Diencephalon (tissue), 1 donor: ENCODE measurements at places on chromosomes 1 and 21. TPM values are rescaled to one million over a fixed set of nuclear protein-coding genes. Genes with fewer than 3 reads are reported as not detected.

Gene ZNF683
- total RNA-seq = not detected

Gene FAM167B
- total RNA-seq = 0.46 TPM

Gene PLA2G2D
- not detected for total RNA-seq

Gene SFN
- total RNA-seq = not detected

Gene LYSMD1
- 18.5 TPM for total RNA-seq

Gene TMEM54
- 4.4 TPM for total RNA-seq

Gene PTGS2
- total RNA-seq = 1.6 TPM

Gene IGSF5
- 4.8 TPM for total RNA-seq

Gene PIP5K1A
- 58.6 TPM for total RNA-seq

Gene KRTAP20-3
- not detected for total RNA-seq

Gene FCRL1
- total RNA-seq = 0.23 TPM

Gene PGM1
- 30.7 TPM for total RNA-seq

Gene APCS
- total RNA-seq = not detected

Gene DISP3
- 10.8 TPM for total RNA-seq

Gene PLPP3
- 128 TPM for total RNA-seq

Gene SPRR4
- not detected for total RNA-seq

Gene AMY1C
- total RNA-seq = not detected

Gene EPRS1
- total RNA-seq = 158 TPM

Gene MPL
- total RNA-seq = 0.23 TPM

Gene MCOLN2
- total RNA-seq = not detected

Gene GUCA2A
- not detected for total RNA-seq

Gene FOXD3
- not detected for total RNA-seq

Gene GNG12
- 63.9 TPM for total RNA-seq

Gene ANKRD34A
- total RNA-seq = 2.5 TPM

Gene F13B
- total RNA-seq = not detected

Gene SLFNL1
- 0.92 TPM for total RNA-seq

Gene SH2D2A
- total RNA-seq = not detected

Gene BACH1
- total RNA-seq = 144 TPM

Gene NAXE
- 54.0 TPM for total RNA-seq

Gene COL8A2
- total RNA-seq = 2.1 TPM

Gene FAM72C
- total RNA-seq = 1.8 TPM

Gene LMOD1
- 0.46 TPM for total RNA-seq

Gene CFHR5
- total RNA-seq = not detected

Gene CCDC27
- total RNA-seq = not detected

Gene OR2AK2
- total RNA-seq = 2.1 TPM

Gene CC2D1B
- total RNA-seq = 10.8 TPM

Gene SEMA4A
- total RNA-seq = 23.3 TPM

Gene TDRD5
- 4.6 TPM for total RNA-seq

Gene ADGRL4
- total RNA-seq = 4.2 TPM

Gene MRPS14
- total RNA-seq = 57.7 TPM

Gene KRTAP11-1
- not detected for total RNA-seq

Gene C1orf87
- 0.46 TPM for total RNA-seq
